ENCODE measurements at places on chromosomes 3 and 15. TPM values are rescaled to one million over a fixed set of nuclear protein-coding genes. Genes with fewer than 3 reads are reported as not detected.

GRCh38 chr3:16467393-16467792 lies 46.1 kb downstream of the RFTN1 start:
- no peak overlapping the region for H3K27ac ChIP-seq
- no peaks in the 10 kb centered on the region for H3K4me1 ChIP-seq
- H3K4me3 ChIP-seq: no peak overlapping the region

DNA sequence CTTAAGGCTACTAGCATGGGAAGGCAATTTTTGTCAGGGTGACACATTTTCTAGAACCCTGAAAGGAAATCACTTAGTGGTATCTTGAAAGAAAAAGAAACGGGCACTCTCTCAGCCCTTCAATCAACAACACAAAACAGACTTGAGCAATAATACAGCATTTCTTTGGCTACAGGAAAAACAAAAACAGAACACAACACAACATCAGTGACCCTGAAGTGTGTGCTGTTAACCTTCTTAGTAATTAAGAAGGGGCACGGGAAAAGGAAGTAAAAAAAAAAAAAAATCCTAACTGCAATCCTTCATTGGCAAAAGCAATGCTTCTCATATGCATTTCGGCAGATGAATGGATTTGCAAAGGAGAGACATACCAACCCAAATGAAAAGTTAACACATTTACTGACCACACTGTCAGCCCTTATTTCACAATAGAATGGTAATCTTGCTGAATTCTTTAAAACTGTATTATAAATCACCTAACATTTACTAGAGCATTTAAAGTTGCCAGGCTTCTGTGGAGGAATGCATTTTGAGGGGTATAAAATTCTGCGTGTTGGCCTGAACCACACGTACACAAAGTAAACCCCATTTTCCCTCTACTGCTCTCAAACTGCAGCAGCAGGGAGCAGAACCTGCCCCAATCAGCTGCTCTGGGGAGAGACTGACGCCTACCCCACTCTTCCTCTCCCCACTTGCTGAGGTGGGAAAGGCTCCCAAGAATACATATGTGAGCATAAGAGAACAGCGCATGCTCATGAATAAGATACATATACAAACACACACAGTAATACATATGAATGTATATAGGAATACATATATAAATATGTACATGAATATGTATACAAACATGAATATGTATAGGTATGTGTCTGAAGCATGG lies 198.5 kb downstream of the FOXP1 start:
- no peak for DNase-seq
- no peaks in the 10 kb centered on the region for H3K27me3 ChIP-seq
- H3K27ac ChIP-seq: no peak overlapping the region
- no peaks in the 10 kb centered on the region for H3K36me3 ChIP-seq

- DNase-seq: no peak
- no peaks in the 10 kb centered on the region for H3K4me1 ChIP-seq
- H3K4me3 ChIP-seq: no peak overlapping the region
- H3K27me3 ChIP-seq: no peaks in the 10 kb centered on the region
- no peaks in the 10 kb centered on the region for H3K36me3 ChIP-seq
Measured at GRCh38 chr15:50137893-50138292, 18.9 kb upstream of the ATP8B4 start.

DNA sequence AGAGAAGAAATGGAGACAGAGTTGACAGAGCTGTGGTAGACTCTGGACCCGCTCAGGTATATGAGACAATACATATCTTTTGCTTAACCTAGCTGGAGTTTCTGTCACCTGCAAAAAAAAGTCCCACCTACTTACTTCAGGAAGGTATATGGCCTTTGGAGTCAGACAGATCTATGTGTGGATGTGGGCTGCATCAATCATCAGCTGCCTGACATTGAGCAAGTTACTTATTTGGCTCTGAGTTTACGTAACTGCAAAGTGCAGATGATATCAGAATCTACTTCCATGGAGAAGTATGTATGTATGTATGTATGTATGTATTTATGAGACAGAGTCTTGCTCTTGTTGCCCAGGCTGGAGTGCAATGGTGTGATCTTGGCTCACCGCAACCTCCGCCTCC lies 124.3 kb downstream of the MYLK start:
- no peak overlapping the region for H3K4me3 ChIP-seq
- no peak for DNase-seq
- H3K27me3 ChIP-seq: no peaks in the 10 kb centered on the region
- H3K36me3 ChIP-seq: no peaks in the 10 kb centered on the region

GRCh38 chr15:81296673-81297072 lies 27.3 kb downstream of the STARD5 start:
- no peaks in the 10 kb centered on the region for H3K27me3 ChIP-seq
- H3K36me3 ChIP-seq: peaks cover 47% of the 10 kb centered on the region
- H3K4me3 ChIP-seq: peak overlapping the region; percentile 39
- peaks cover 21% of the 10 kb centered on the region for H3K4me1 ChIP-seq
- H3K27ac ChIP-seq: peak overlapping the region; percentile 82
- DNase-seq: peak; percentile 61

- no peaks in the 10 kb centered on the region for H3K36me3 ChIP-seq
- H3K27ac ChIP-seq: no peak overlapping the region
- no peak for DNase-seq
- no peaks in the 10 kb centered on the region for H3K4me1 ChIP-seq
- no peak overlapping the region for H3K4me3 ChIP-seq
Measured at GRCh38 chr3:62406945-62407344, 33.6 kb upstream of the FEZF2 start.

GRCh38 chr15:98914626-98915025 lies 93.0 kb downstream of the PGPEP1L start:
- H3K36me3 ChIP-seq: peaks cover 82% of the 10 kb centered on the region
- DNase-seq: no peak
- H3K27me3 ChIP-seq: no peaks in the 10 kb centered on the region
- H3K27ac ChIP-seq: peak overlapping the region; percentile 11
- H3K4me3 ChIP-seq: no peak overlapping the region

- no peaks in the 10 kb centered on the region for H3K27me3 ChIP-seq
- H3K27ac ChIP-seq: no peak overlapping the region
- H3K4me1 ChIP-seq: no peaks in the 10 kb centered on the region
Measured at GRCh38 chr3:60696428-60697125, 554.7 kb downstream of the FHIT start.

- DNase-seq: no peak
- H3K4me1 ChIP-seq: no peaks in the 10 kb centered on the region
- no peak overlapping the region for H3K27ac ChIP-seq
- H3K36me3 ChIP-seq: no peaks in the 10 kb centered on the region
- H3K27me3 ChIP-seq: no peaks in the 10 kb centered on the region
- no peak overlapping the region for H3K4me3 ChIP-seq
Measured at GRCh38 chr3:180073561-180073960, 36.8 kb upstream of the PEX5L start.

DNA sequence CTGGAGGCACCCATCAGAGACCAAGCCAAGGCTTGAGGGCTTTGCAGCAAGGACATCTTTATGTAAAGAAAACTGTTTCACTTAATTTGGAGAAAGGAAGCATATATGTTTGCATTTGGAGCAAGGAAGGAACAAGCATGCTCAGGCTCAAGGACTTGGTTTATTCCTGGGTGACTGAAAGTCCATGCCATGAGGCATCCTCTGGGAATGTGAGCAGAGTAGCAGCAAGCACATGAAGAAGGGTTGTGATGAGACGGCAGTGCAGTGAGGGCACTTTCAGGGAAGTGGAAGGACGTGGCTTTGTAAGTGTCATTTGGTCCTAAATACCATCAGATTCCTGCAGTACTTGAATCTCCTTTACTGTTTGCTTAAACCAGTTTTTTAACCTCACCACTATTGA lies 26.8 kb downstream of the POLG start:
- no peaks in the 10 kb centered on the region for H3K27me3 ChIP-seq
- H3K4me3 ChIP-seq: no peak overlapping the region
- H3K36me3 ChIP-seq: peaks cover 10% of the 10 kb centered on the region
- DNase-seq: no peak

GRCh38 chr3:157865352-157866000 lies 240.7 kb downstream of the SHOX2 start:
- H3K4me3 ChIP-seq: no peak overlapping the region
- H3K27me3 ChIP-seq: no peaks in the 10 kb centered on the region
- no peak overlapping the region for H3K27ac ChIP-seq
- no peaks in the 10 kb centered on the region for H3K4me1 ChIP-seq
- no peaks in the 10 kb centered on the region for H3K36me3 ChIP-seq

- no peaks in the 10 kb centered on the region for H3K4me1 ChIP-seq
- DNase-seq: no peak
- no peak overlapping the region for H3K27ac ChIP-seq
Measured at GRCh38 chr3:17302170-17302569, 417.4 kb downstream of the PLCL2 start.

DNA sequence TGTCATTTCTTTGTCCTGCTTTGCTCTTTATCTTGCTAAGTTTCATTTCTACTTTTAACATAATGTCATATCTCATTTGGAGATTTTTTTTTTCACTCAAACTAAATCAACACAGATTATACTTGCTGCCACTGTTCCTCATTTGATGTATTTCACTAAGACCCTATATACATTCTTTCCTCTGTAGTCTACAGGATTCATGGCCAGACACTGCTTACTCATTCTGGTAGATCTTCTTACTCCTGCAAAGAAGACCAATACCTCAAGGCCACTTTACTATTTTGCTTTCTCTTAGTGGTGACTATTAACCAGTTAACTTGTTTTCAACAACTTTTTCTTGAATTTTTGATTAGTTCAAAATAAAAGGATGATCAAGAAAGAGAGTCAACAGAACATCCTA lies 26.6 kb downstream of the SLC24A5 start:
- H3K27ac ChIP-seq: no peak overlapping the region
- H3K27me3 ChIP-seq: no peaks in the 10 kb centered on the region
- peaks cover 6% of the 10 kb centered on the region for H3K36me3 ChIP-seq
- H3K4me1 ChIP-seq: peaks cover 31% of the 10 kb centered on the region

DNA sequence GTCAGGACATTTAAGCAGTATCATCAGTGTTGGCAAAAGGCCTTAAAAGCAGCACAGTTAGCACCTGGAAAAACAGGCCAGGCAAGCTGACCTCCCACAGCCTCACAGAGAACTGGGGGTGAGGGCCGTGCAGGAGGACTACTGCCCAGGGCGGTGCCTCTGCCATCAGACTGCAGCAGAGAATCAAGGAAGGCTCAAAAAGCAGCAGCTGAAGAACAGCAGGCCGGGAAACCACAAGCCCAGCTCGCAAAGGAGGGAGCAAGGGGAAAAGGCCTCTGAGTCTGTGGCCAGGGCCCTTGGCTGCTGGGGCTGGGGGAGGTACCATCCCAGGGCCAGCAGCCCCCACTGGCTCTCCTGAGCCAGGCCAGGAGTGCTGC lies 84.2 kb downstream of the SEC22A start:
- H3K4me3 ChIP-seq: no peak overlapping the region
- no peaks in the 10 kb centered on the region for H3K27me3 ChIP-seq
- H3K27ac ChIP-seq: no peak overlapping the region
- DNase-seq: no peak

- no peak for DNase-seq
- H3K27me3 ChIP-seq: no peaks in the 10 kb centered on the region
- no peak overlapping the region for H3K27ac ChIP-seq
Measured at GRCh38 chr3:197503652-197504051, 52.1 kb downstream of the BDH1 start.

- DNase-seq: no peak
- no peaks in the 10 kb centered on the region for H3K36me3 ChIP-seq
- no peak overlapping the region for H3K27ac ChIP-seq
Measured at GRCh38 chr15:36608180-36608579, 28.8 kb downstream of the CDIN1 start.

Gene CLDN16
- not detected for total RNA-seq

Gene REC114
- not detected for total RNA-seq

Gene BLM
- total RNA-seq: 2.3 TPM

Gene SPESP1
- 1.8 TPM for total RNA-seq

Gene RBP2
- not detected for total RNA-seq

Gene CTXN2
- not detected for total RNA-seq

Gene CD86
- total RNA-seq: not detected

Gene CSPG5
- total RNA-seq: 3.8 TPM

Gene PRR20G
- not detected for total RNA-seq

Gene ZNF385D
- not detected for total RNA-seq

Gene HTR3D
- not detected for total RNA-seq

Gene SLC9C1
- total RNA-seq: not detected

Gene DUOXA2
- 34.4 TPM for total RNA-seq

Gene SLC24A5
- total RNA-seq: not detected

Gene TICRR
- total RNA-seq: 1.2 TPM

Gene LDHAL6B
- not detected for total RNA-seq
